ENCODE measurements at places on chromosomes 13 and 19. TPM values are rescaled to one million over a fixed set of nuclear protein-coding genes. Genes with fewer than 3 reads are reported as not detected.

The ZNF726 gene
- total RNA-seq = 0.52 TPM

The BRSK1 gene
- total RNA-seq = 3.1 TPM

The SSBP4 gene
- 45.3 TPM for total RNA-seq

The CYP2B6 gene
- not detected for total RNA-seq

The KIR3DL2 gene
- total RNA-seq = 0.06 TPM

The ZSCAN18 gene
- total RNA-seq = 1.9 TPM

The CEACAM7 gene
- total RNA-seq = 0.03 TPM

The ZNF835 gene
- total RNA-seq = not detected

The IGFL4 gene
- 0.28 TPM for total RNA-seq

The ZNF460 gene
- total RNA-seq = 1.3 TPM

The HSPB6 gene
- total RNA-seq = 0.27 TPM

The MEIOSIN gene
- 0.05 TPM for total RNA-seq

The ZNF83 gene
- total RNA-seq = 0.11 TPM

The GPR183 gene
- total RNA-seq = not detected

The AKAP8L gene
- total RNA-seq = 38.3 TPM

The STOML3 gene
- total RNA-seq = not detected

The PTGIR gene
- not detected for total RNA-seq

The KLK4 gene
- not detected for total RNA-seq

The PGLYRP2 gene
- not detected for total RNA-seq

The CRB3 gene
- total RNA-seq = 4.0 TPM

The KIRREL2 gene
- 0.50 TPM for total RNA-seq

The ZNF358 gene
- total RNA-seq = 18.7 TPM

The NLRP9 gene
- total RNA-seq = not detected

The C13orf42 gene
- not detected for total RNA-seq

The DMRTC2 gene
- not detected for total RNA-seq

The RHPN2 gene
- 45.9 TPM for total RNA-seq

The SUPT5H gene
- 196 TPM for total RNA-seq

The TMEM205 gene
- total RNA-seq = 118 TPM

The KIR2DL4 gene
- total RNA-seq = not detected

The DNAAF3 gene
- 5.5 TPM for total RNA-seq

The DCT gene
- total RNA-seq = not detected
